CD4-positive, CD25-positive, alpha-beta regulatory T cell (primary cell): ENCODE measurements at places on chromosomes 3 and 15. TPM values are rescaled to one million over a fixed set of nuclear protein-coding genes. Genes with fewer than 3 reads are reported as not detected.

DNA sequence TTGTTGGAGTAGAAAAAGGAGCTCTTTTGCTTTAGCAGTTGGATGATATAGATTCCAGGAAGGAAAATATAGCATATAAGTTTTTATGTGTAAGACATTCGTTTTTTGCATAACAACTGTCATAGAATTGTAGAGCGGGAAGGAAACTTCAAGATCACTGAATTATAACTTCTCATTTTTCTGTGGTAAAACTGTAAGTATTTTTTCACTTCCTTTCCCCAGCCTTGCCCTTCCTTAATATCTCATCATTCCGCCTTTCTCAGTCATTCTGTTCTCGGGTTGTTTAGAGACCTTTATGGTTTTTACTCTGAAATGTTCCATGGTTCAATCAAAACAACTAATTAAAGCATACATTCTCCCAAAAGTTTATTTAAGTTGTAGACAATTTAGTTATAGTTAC, 1.1 kb downstream of the EAF2 start:
- peaks cover 31% of the 10 kb centered on the region for H3K4me1 ChIP-seq
- H3K36me3 ChIP-seq, result peaks cover 8% of the 10 kb centered on the region
- H3K4me3 ChIP-seq, result peak overlapping the region; percentile 95
- no peak overlapping the region for H3K27ac ChIP-seq
- DNase-seq, result peak; percentile 11
- H3K27me3 ChIP-seq, result no peaks in the 10 kb centered on the region

- no peaks in the 10 kb centered on the region for H3K4me1 ChIP-seq
- no peak overlapping the region for H3K27ac ChIP-seq
- no peak overlapping the region for H3K4me3 ChIP-seq
- H3K27me3 ChIP-seq, result no peaks in the 10 kb centered on the region
- H3K36me3 ChIP-seq, result no peaks in the 10 kb centered on the region
Observed at GRCh38 chr3:155342344-155342743, 48.9 kb upstream of the STRIT1 start.

GRCh38 chr3:69292959-69293574, 92.8 kb downstream of the FRMD4B start:
- no peak for DNase-seq
- H3K27ac ChIP-seq, result no peak overlapping the region
- no peaks in the 10 kb centered on the region for H3K27me3 ChIP-seq

Gene MASP1
- not detected for polyA plus RNA-seq

DNA sequence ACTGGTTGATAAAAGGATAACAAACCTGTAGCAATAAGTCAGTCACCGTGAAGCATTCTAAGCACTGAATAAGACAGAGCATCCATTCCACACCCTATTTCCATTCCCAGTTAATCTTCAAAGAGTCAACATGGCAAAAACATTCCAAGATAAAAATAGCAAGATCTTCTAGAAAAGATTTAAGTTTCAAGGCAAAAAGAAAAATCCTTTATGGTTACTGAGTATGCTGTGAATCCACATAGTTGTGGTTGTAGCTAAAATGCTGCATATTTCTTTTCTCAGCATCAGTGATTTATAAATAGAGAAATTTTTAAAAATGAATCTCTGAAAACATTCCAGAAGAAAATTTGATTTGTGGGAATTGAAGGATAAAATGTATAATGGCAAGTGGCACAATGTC, 21.1 kb downstream of the GAP43 start:
- no peak overlapping the region for H3K27ac ChIP-seq
- no peaks in the 10 kb centered on the region for H3K36me3 ChIP-seq
- no peak overlapping the region for H3K4me3 ChIP-seq
- no peaks in the 10 kb centered on the region for H3K4me1 ChIP-seq

DNA sequence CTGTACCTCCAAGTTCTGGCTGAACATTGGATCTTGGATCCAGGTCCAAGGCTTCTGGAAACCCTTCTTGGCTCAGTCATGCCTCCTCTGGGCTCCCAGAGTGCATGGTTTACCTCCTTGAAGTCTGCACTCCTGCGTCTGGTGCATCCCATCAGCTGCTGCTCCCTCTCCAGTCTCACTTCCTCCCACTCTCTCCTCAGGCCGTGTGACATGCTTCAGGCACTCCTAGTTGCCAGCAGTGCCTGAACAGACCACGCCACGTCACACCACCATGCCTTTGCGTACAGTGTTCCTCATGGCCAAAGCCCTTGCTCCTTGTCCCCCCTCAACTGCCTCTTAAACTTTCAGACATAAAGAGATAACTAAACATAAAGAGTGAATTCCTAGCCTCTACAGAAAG, 5.7 kb downstream of the GPR27 start:
- H3K36me3 ChIP-seq, result no peaks in the 10 kb centered on the region
- no peaks in the 10 kb centered on the region for H3K4me1 ChIP-seq
- DNase-seq, result no peak
- no peak overlapping the region for H3K4me3 ChIP-seq
- peaks cover 18% of the 10 kb centered on the region for H3K27me3 ChIP-seq
- H3K27ac ChIP-seq, result no peak overlapping the region

GRCh38 chr15:96262549-96263489, 67.7 kb upstream of the NR2F2 start:
- no peak overlapping the region for H3K4me3 ChIP-seq
- H3K27ac ChIP-seq, result no peak overlapping the region
- H3K4me1 ChIP-seq, result no peaks in the 10 kb centered on the region
- DNase-seq, result no peak

- peak overlapping the region; percentile 99 for H3K4me3 ChIP-seq
- DNase-seq, result no peak
- peaks cover 3% of the 10 kb centered on the region for H3K36me3 ChIP-seq
- H3K27ac ChIP-seq, result no peak overlapping the region
Observed at GRCh38 chr3:11273891-11274291, 1.7 kb downstream of the ATG7 start.

DNA sequence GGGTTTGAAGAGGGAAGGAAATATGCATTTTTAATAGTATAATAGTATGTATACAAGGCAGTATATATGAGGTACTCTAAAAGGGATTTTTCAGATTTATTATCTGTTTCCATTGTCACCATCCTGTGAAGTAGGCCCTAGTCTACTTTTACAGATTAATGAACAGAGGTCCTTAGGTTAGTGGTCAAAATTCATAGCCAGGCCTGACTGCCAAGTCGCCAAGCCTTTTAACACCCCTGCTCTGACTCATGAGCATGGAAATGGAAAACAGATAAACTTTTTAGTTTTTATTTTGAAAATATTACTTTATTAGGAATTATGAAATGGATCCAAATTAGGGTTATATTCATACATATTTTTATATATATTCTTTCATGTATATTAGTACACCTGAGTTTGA, 146.9 kb downstream of the BBX start:
- no peaks in the 10 kb centered on the region for H3K4me1 ChIP-seq
- H3K36me3 ChIP-seq, result no peaks in the 10 kb centered on the region
- H3K27ac ChIP-seq, result no peak overlapping the region
- no peaks in the 10 kb centered on the region for H3K27me3 ChIP-seq

Gene FANCD2OS
- not detected for polyA plus RNA-seq

DNA sequence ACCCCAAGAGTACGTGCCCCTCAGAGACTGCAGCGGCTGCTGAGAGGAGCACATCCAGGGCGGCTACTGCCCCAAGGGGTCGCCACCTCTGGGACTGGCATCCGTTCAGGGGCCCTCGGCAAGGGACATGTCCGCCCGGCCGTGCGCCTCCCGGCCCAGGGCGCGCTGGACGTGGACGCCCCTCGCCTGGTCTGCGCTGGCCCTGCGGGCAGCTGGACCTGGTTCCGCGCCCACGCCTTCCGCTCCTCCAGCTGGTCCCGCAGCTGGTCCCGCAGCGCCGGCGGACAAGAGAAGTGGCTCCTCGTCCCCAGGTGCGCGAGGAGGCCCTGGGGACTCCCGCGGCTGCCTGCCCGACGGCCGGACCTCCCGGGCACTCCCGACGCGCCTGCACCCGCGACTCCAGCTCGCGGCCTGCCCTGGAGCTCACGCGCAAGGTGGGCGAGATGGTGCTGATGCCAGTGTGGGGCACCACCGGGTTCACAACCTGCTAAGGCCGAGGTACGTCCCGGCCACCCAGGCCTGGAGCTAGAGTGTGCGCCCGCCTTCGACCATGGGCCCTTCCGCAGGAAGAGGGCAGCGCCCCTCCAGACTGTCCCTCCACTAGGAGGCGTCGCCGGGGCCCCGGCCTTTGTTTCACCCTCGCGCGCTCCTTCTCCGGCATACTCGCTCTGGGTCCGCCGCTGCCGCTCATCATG, 14.4 kb upstream of the GP9 start:
- H3K4me1 ChIP-seq, result peaks cover 10% of the 10 kb centered on the region
- H3K36me3 ChIP-seq, result no peaks in the 10 kb centered on the region
- no peak overlapping the region for H3K4me3 ChIP-seq
- DNase-seq, result no peak
- no peak overlapping the region for H3K27ac ChIP-seq

Gene RAD18
- 9.9 TPM for polyA plus RNA-seq

GRCh38 chr3:133112666-133113065, 74.5 kb downstream of the TMEM108 start:
- DNase-seq, result no peak
- no peaks in the 10 kb centered on the region for H3K36me3 ChIP-seq
- no peaks in the 10 kb centered on the region for H3K4me1 ChIP-seq
- no peak overlapping the region for H3K27ac ChIP-seq

DNA sequence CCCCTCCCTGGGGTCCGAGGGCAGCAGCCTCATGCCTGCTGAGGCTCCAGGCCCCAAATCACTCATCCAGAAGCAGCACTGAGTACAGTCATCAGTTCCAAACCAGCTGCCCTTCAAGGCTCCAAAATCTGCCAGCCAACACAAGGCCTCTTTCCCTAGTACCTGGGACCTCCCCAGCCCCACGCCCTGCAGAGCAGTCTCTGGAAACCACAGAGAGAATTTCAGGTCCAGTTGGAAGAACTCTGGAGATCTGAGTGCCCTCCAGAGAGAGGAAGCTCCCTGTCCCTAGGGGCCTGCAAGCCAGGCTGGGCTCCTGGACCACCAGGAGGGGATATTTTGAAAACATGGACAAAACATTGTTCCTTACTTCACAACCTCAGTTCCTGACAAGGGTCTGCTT, 26.2 kb downstream of the TKT start:
- H3K4me1 ChIP-seq, result no peaks in the 10 kb centered on the region
- H3K27ac ChIP-seq, result no peak overlapping the region
- DNase-seq, result no peak
- no peak overlapping the region for H3K4me3 ChIP-seq
- peaks cover 90% of the 10 kb centered on the region for H3K36me3 ChIP-seq
- H3K27me3 ChIP-seq, result no peaks in the 10 kb centered on the region

GRCh38 chr15:70339571-70340493, 242.1 kb upstream of the TLE3 start:
- no peaks in the 10 kb centered on the region for H3K4me1 ChIP-seq
- H3K4me3 ChIP-seq, result no peak overlapping the region
- H3K27ac ChIP-seq, result no peak overlapping the region

DNA sequence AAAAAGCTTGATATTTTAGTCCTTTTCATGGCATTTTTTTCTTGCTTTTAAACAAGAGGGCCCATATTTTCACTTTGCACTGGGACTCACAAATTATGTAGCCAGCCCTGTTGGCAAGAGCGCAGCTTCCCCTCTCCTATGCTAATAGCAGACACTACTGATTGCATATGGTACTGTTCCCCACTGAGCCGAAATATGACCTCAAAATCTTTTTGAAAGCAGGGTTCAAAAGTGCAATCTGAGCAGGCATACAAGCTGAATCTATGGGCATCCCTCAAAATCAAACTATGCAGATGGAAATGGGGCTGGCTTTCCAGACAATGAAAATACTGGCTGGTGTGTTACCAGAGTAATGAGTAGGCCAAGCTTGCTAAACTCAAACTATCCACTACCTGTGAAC, 225.2 kb upstream of the SETMAR start:
- H3K4me3 ChIP-seq, result no peak overlapping the region
- H3K4me1 ChIP-seq, result no peaks in the 10 kb centered on the region
- no peaks in the 10 kb centered on the region for H3K36me3 ChIP-seq
- H3K27me3 ChIP-seq, result no peaks in the 10 kb centered on the region

DNA sequence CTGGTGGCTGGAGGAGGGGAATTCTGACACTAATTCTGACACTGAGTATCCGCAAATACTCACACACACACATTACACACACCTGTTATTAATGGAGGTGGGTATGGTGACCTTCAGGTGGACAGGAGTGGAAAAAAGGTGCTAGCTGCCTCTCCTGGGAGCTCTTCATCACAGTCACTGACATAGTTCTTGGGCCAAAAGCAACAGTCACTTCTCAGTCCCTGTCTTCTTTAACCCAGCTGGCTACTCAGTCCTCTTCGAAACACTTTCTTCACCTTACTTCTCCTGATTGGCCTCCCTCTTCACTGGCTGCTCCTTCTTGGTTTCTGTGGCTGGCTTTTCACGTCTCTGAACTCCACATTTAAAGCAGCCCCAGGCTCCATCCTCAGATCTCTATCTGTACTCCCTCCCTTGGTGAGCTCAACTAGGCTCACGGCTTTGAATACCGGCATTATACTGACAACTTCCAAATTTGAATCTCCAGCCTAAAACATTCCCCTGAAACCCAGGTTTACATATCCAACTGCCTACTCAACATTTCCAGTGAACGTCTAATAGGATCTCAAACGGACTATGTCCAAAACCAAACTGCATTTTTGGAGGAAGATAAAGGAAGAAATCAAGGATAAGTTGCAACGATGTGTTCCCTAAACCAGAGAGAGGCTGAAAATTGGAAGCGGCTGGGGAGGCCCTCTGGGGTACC, 53.2 kb upstream of the HEG1 start:
- peaks cover 3% of the 10 kb centered on the region for H3K27me3 ChIP-seq
- no peak overlapping the region for H3K27ac ChIP-seq
- H3K4me3 ChIP-seq, result no peak overlapping the region

DNA sequence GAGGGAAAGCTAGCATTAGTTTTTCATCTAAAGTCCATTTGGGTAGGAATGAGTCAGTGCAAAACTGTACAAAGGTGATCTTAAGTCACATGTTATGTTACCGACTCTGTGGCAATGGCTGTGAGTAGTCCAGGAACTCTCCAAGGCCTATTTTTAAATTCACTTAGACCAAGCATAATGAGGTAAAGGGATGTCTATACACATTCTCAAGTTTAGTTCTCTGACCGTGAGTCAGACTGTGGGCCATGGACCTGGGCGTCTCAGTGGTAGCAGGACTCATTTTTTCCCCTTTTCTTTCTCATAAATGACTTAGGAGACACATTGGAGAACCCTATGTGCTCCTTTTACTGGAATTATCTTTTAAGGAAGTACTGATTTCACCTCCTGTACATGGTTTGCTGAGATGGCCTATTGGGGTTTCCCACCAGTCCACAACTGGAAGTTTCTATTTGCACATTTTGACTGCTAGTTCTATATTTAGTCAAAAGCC, 488.7 kb upstream of the TPRG1 start:
- H3K4me1 ChIP-seq, result no peaks in the 10 kb centered on the region
- H3K27me3 ChIP-seq, result no peaks in the 10 kb centered on the region
- DNase-seq, result no peak
- no peak overlapping the region for H3K4me3 ChIP-seq
- H3K27ac ChIP-seq, result no peak overlapping the region
- no peaks in the 10 kb centered on the region for H3K36me3 ChIP-seq

Gene SLC7A14
- polyA plus RNA-seq, result not detected
